Central memory CD4-positive, alpha-beta T cell (primary cell): ENCODE measurements at places on chromosomes 6 and 20.

- no peak for DNase-seq
Observed at GRCh38 chr20:61594198-61594597, 342.1 kb downstream of the CDH4 start.

- no peak for DNase-seq
Observed at GRCh38 chr6:100657678-100658330, 193.1 kb upstream of the SIM1 start.

DNA sequence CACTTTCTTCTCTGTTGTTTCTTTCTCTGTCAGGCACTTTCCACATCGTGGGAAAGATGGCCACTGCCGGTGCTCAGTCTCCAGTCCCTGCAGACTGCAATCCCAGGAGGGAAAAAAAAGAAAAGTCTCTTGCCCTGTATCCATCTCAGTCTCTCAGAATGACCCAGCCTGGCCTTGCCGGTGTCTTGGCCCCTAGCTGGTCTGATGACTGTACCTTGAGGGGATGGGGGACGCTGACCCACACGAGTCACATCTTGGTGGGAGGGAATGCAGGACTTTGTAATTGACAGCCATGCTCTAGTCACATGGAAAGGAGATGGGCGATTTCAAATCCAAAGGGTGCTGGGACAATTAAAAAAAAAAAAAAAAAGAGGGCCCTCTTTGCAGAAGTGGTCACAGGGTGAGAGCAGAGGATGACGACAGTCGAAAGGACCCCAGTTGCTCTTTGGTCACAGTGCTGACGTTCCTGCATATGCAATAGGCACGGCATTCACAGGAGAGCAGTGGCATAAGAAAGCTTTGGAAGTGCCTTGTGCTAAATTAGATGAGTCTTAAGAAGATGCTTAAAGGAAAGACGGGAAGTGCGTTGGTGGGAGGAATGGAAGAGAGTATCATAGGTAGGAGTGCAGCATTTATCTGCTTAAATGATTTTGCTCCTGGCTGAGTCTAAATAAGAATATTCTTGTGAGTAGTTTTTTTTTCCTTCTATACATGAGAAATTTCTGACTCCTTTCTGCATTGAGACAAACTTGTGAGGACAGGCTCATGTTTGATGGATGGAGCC is 63.9 kb upstream of the AKAP12 start:
- DNase-seq: no peak

- DNase-seq: no peak
Observed at GRCh38 chr6:24907919-24908649, 27.7 kb downstream of the RIPOR2 start.

DNA sequence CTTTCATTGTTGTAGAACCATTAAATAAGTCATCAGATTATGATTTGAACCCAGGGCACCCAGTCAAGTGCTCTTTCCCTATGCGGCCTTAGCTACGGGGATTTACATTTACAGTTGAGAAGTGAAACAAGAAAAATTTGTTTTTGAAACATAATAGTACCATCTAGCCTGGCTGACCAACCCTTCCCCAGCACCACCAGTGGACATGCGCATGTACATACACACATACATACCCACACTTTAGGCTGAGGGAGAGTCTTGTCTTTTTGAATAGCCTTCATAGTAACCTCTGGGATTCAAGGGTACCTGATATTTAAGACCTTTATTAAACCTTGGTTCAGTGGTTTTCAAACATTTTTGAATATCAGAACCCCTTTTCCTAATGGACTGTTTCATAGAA is 33.8 kb downstream of the SCAND1 start:
- no peak for DNase-seq

DNA sequence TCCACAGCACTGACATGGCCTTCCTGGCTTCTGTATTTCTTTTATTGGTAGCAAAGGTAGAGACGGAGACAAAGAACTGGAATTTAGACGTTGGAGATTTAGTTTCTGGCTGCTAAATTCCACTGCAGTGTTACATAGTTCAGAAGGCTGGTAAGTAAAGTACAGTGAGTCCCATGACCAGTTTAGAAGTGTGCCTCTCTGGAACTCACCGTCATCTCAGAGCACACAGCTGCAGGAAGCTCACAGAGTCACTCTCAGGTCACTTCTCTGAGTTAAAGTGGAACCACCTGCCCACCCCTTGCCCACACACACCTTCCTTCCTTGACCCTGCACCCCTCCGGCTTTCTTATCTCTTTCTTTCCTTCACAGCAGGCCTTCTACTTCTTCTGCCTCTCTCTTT is 19.6 kb upstream of the BMP6 start:
- DNase-seq: no peak
